ENCODE measurements at places on chromosomes 3 and 15. TPM values are rescaled to one million over a fixed set of nuclear protein-coding genes. Genes with fewer than 3 reads are reported as not detected.

USP3 gene
- 35.7 TPM for total RNA-seq

ABHD5 gene
- total RNA-seq, result 28.4 TPM

GRCh38 chr15:41061667-41062066 is 54.4 kb downstream of the INO80 start:
- no peak for DNase-seq

GRCh38 chr3:177833332-177833731 is 636.0 kb upstream of the TBL1XR1 start:
- DNase-seq, result no peak

MEX3B gene
- total RNA-seq, result 6.1 TPM

DNA sequence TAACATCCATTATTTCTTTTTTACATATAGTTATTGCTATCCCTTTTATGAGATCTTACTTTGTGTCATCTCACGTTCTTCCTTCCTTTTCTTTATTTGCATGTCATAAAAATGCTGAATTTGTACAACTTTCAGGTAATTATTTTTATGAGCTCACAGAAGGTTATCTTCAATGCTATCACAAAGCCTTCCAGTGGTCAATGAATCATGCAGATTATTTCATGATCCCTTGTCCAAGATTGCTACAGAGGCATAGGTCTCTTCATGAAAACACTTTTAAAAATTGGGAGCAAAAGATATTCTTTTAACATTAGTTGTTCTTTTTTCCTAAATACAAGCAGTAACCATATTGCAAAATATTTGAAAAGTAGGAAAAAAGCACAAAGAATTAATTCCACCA is 880.1 kb upstream of the NR2F2 start:
- DNase-seq, result no peak

NGLY1 gene
- total RNA-seq, result 40.8 TPM
